ENCODE measurements at places on chromosomes 13 and 19.
A peak's percentile ranks its signal among the peaks of the same experiment; 100 is the strongest.

GRCh38 chr13:29459813-29460355 lies 135.6 kb downstream of the SLC7A1 start:
- no peak overlapping the region for H3K4me3 ChIP-seq
- no peak overlapping the region for H3K27ac ChIP-seq
- H3K27me3 ChIP-seq = peaks cover 15% of the 10 kb centered on the region
- DNase-seq = no peak

DNA sequence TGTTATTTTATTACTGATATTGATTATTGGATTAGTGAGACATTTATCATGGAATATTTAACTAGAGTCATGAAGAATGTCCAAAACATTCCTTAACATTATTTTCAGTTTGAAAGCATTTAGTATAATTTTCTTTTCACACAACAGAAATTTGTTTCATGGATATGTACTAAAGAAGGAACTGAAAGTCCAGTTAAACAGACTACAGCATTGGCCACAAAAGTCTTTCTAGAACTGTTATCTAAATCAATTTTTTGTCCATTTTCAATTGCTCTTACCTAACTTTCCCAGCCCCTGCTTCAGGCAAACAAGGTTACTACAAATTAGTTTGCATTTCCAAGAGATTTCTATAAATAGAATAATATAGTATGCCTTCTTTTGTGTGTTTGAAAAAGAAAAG lies 1018.0 kb upstream of the PCDH20 start:
- H3K4me1 ChIP-seq = no peaks in the 10 kb centered on the region
- no peak overlapping the region for H3K4me3 ChIP-seq
- no peaks in the 10 kb centered on the region for H3K36me3 ChIP-seq
- H3K27ac ChIP-seq = no peak overlapping the region
- H3K27me3 ChIP-seq = no peaks in the 10 kb centered on the region

- H3K27me3 ChIP-seq = no peaks in the 10 kb centered on the region
- DNase-seq = no peak
- H3K4me3 ChIP-seq = no peak overlapping the region
- peaks cover 2% of the 10 kb centered on the region for H3K36me3 ChIP-seq
- peaks cover 11% of the 10 kb centered on the region for H3K4me1 ChIP-seq
- no peak overlapping the region for H3K27ac ChIP-seq
Measured at GRCh38 chr19:33441277-33441699, 67.8 kb downstream of the CEBPG start.

DNA sequence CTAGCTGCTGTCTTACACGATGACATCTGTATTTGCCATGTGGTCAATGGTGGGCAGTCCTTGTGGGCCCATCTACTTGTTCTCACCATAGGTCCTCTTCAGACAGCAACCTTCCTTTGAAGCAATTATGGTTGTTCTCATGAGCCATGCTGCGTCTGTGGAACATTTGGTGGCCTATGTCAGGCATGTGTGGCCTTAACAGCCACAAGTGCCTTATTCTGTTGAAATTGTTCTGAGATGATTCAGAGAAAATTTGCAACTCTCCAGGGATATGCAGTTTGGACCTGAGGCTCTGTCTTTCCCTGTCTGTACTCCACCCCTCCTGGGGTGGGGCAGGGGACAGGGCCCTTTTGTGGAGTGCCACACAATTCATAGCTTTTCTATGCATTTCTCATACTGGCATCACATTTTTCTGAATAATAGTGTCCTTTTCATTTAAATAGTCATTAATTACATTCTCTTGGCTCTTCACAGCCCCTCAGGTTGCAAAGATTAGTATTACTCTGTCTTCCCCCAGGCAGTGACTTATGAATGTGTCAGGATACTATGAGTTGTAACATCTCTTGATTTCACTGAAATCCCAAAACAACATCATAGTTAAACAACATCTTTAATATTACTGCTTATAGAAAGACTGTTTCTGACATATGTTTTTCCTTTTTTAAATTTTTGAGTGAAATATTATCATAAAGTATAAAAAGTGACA lies 102.1 kb downstream of the ITGBL1 start:
- no peak overlapping the region for H3K27ac ChIP-seq
- no peaks in the 10 kb centered on the region for H3K4me1 ChIP-seq
- H3K27me3 ChIP-seq = peaks cover 31% of the 10 kb centered on the region
- no peak for DNase-seq
- no peaks in the 10 kb centered on the region for H3K36me3 ChIP-seq

DNA sequence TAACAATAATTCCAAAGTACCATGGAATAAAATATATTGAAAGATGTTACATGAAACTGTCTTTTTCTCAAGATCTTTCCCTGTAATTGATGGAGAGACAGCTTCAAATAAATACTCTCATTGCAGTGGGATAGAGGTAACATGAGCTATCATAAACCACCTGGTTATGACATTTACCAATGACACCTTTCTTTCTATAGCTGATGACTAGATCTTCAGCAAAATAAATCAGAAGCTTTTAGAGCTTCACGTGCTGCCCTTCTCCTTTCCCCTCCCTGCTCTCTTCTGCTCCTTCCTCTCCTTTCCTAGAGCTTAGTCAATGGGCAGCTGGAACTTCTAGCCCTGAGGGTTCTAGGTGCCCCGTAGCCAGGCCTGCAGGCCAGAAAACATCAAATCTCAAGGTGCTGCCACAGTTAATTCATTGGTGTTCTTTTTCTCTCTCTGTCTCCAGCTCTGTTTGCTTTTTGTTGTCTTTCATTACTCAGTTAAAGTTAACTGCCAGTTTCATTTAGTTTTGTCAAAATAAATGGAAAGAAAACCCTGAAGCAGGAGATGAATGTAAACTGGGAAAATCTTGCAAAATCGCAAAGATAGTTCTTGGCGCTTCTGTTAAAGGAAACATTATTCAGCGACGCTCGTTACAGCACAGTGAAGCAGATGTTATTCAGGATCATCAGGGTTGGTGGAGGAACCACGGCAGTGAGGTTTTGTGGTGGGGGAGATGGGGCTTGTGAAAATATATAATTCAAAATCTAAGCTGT lies 8.3 kb upstream of the METTL21C start:
- H3K27me3 ChIP-seq = peaks cover 22% of the 10 kb centered on the region
- H3K27ac ChIP-seq = no peak overlapping the region
- peaks cover 2% of the 10 kb centered on the region for H3K4me1 ChIP-seq
- no peaks in the 10 kb centered on the region for H3K36me3 ChIP-seq

GRCh38 chr19:49558591-49558990 lies 21.8 kb downstream of the NOSIP start:
- H3K27me3 ChIP-seq = no peaks in the 10 kb centered on the region
- peaks cover 53% of the 10 kb centered on the region for H3K4me1 ChIP-seq
- H3K36me3 ChIP-seq = peaks cover 8% of the 10 kb centered on the region
- H3K27ac ChIP-seq = peak overlapping the region; percentile 99
- no peak for DNase-seq

GRCh38 chr19:41563854-41564514 lies 12.0 kb upstream of the CEACAM21 start:
- no peaks in the 10 kb centered on the region for H3K27me3 ChIP-seq
- peak overlapping the region; percentile 51 for H3K27ac ChIP-seq
- peak overlapping the region; percentile 36 for H3K4me3 ChIP-seq
- peaks cover 66% of the 10 kb centered on the region for H3K4me1 ChIP-seq

- H3K27me3 ChIP-seq = peaks cover 20% of the 10 kb centered on the region
- DNase-seq = no peak
- peaks cover 14% of the 10 kb centered on the region for H3K4me1 ChIP-seq
Measured at GRCh38 chr13:94352057-94352456, 127.4 kb downstream of the DCT start.

DNA sequence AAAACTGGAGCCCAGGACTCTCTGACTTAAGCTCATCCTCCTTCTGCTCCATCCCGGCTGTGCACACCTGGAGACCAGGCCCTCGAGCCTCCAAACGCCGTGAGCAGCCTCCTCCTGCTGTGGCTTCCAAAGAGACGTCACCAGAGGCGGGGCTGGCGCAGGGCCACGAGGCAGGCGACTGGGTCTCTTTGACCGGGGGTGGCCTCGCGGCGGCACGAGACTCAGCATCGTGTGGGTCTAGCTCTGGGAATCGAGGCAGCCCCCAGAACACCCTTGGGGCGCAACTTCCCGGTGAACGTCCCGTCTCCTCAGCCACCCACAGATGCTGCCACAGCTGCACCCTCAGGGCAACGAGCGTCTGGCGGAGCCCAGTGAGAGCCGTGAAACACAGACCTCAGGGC lies 22.8 kb downstream of the RASA3 start:
- peaks cover 53% of the 10 kb centered on the region for H3K4me1 ChIP-seq
- no peaks in the 10 kb centered on the region for H3K27me3 ChIP-seq
- peaks cover 8% of the 10 kb centered on the region for H3K36me3 ChIP-seq
- H3K27ac ChIP-seq = peak overlapping the region; percentile 95
- peak overlapping the region; percentile 92 for H3K4me3 ChIP-seq

GRCh38 chr13:80030491-80030890 lies 310.4 kb downstream of the SPRY2 start:
- H3K27ac ChIP-seq = no peak overlapping the region
- DNase-seq = no peak
- H3K36me3 ChIP-seq = no peaks in the 10 kb centered on the region

DNA sequence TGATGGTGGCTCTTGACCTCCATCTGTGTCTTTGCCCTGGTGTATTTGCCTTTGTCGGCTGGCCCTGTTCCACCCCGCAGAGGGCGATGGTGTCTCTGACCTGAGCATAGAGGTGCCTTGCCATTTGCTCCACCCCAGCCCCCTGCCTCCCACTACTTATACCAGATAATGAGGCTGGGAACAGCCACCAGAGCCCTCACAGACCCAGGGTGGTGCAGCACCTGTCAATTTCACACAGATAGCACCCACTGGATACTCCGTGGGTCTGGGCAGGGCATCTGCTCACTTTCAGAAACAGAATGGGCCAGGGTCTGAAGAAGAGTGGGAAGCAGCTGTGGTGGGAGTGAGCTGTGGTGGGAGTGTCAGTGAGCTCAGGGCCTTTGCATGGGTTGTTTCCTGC lies 4.1 kb downstream of the ZNF536 start:
- no peak overlapping the region for H3K27ac ChIP-seq
- peaks cover 18% of the 10 kb centered on the region for H3K27me3 ChIP-seq
- no peak overlapping the region for H3K4me3 ChIP-seq
- H3K4me1 ChIP-seq = no peaks in the 10 kb centered on the region
- DNase-seq = no peak
- peaks cover 2% of the 10 kb centered on the region for H3K36me3 ChIP-seq

DNA sequence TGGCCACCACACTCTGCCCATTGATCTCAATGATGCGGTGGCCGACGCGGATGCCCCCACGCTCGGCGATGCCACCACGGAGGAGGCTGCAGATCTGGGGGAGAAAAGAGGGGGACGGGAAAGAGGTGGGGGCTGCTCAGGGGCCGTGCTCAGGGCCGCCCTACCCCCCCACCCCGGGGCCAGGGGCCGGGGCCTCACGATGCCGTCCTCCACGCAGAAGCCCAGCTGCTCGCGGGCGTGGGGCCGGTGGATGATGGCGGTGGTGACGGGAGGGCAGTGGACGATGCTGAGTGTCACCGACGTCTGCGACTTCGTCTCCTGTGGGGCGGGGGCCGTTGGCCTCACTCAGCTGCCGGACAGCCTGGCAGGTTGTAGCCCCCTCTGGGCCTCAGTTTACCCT lies 10.3 kb downstream of the APBA3 start:
- H3K36me3 ChIP-seq = no peaks in the 10 kb centered on the region
- H3K27me3 ChIP-seq = no peaks in the 10 kb centered on the region
- H3K4me3 ChIP-seq = no peak overlapping the region
- H3K4me1 ChIP-seq = peaks cover 10% of the 10 kb centered on the region
- DNase-seq = no peak
- H3K27ac ChIP-seq = no peak overlapping the region

DNA sequence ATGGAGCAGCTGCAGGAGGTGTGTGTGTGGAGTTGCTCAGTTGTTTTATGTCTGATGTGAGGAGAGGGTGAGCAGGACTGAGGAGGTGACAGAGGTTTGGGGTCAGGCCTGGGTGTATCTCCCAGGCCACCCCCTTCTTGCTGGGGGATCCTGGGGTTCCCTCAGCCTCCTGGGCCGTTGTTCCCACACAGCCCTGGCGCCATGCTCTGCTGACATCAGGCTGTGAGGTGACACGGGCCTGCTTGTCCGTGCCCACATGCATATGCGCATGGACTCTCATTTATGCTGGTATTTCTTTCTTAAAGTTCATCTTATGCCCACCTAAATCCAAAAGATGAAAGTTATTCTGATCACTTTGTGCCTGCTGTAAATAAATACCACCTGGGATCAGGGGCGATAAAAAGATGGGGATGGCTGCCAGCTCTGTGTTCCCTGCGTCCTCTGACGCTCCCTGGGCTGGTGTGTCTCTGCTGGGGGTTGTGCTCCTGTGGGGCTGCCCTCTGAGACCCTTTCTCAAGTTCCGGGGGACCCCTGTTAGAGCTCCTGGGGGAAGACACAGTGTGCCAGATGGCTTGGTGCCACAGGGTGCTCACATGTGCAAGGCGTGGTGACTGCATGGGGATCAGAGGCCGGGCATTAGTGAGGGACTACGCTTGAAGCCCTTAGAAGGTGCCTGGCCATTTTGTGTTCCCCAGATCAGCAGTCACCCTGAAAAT lies 12.6 kb downstream of the NAXD start:
- H3K36me3 ChIP-seq = peaks cover 8% of the 10 kb centered on the region
- H3K27me3 ChIP-seq = no peaks in the 10 kb centered on the region
- no peak overlapping the region for H3K4me3 ChIP-seq
- no peak for DNase-seq
- peaks cover 42% of the 10 kb centered on the region for H3K4me1 ChIP-seq
